ENCODE measurements at places on chromosomes 12 and 14.

GRCh38 chr14:55446127-55446736, 5.8 kb upstream of the TBPL2 start:
- DNase-seq = peak; percentile 44

DNA sequence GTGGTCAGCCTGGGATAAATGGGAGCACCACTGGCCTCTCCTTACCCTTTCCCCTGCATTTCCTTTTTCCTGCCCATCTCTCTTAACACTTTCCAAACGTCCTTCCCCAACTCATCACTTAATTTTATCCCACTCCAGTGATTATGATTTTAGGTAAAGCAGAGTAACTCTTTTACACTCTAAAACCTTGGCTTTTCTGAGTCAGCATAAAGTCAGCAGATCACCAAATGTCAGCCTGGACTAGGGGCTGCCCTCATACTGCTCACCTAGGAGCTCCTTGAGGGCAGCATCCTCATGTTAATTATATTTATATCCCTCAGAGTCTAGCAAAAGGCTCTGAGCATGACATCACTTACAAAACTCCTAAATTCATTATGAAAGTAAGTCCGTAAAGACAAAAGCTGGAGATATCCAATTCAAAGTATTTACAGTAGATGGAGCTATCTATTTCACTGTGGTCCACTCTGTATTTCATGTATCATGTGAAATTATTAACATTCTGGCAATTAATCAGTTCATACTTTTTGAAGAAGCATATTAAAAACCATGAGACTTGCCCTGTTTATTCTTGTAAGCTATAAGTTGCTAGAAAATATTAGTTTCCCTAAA, 17.0 kb upstream of the DICER1 start:
- DNase-seq = no peak

GRCh38 chr12:92140896-92141536, 4.6 kb downstream of the BTG1 start:
- DNase-seq = no peak

GRCh38 chr14:104714066-104714465, 10.0 kb upstream of the ADSS1 start:
- DNase-seq = no peak

All from activated CD8-positive, alpha-beta memory T cell treated with anti-CD3 and anti-CD28 coated beads, Interleukin-2, amount 50 U/mL, for 4 hours (primary cell).